ENCODE measurements at places on chromosomes 12 and 14.

GRCh38 chr14:104689881-104690711, 678 bp downstream of the INF2 start:
- no peak for DNase-seq

- no peak for DNase-seq
Observed at GRCh38 chr12:72270246-72270645, 1.9 kb upstream of the TRHDE start.

- no peak for DNase-seq
Observed at GRCh38 chr12:121224591-121224990, 14.7 kb downstream of the P2RX4 start.

DNA sequence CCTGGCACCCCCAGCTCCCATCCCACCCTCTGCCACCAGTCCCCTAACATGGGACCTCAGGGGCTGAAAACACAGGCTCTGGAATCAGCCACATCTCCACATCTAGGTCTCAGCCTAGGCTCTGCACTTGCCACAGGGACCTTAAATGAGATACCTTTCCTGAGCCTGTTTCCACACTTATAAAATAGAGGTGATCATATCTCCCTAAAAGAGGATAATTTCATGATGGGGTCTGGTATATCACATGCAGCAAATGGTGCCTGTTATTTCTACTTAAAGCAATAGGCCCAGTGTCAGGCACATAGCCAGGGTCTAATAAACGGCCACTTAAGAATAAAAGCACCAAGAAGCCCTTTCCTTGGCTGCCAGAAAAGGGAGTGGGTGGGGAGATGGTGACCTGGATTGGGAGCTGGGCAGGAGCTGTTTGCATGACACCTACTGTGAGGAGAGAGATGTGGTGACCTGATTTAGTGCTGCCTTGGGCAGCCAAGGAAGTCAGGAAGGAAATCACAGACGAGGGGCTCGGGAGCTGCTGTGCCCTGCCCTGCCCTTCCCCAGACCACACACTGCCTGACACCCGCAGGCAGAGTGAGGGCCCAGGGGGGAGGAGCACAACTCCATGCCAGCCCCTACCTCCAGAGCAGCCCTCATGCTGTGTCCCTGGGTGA, 71.2 kb downstream of the IRF2BPL start:
- no peak for DNase-seq

GRCh38 chr12:24719293-24719721, 229.6 kb downstream of the BCAT1 start:
- no peak for DNase-seq

DNA sequence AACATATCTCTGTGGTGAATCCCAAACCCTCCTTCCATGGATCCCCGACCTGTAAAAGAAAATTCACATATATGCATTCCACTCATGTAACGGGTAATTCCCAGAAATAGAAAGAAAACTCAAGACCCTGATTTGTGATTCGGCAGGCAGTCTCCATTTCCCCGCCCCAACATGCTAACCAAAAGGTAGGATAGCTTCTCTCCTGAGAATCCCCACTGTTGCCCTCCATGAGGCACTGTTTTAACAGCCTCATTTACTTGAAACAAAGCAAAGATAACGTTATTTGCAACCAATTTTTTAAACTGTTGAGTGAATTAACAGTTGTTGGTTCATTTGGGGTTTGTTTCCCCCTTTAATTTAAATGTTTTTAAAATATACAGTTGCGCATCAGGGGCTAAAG, 774 bp upstream of the SLC2A13 start:
- no peak for DNase-seq

DNA sequence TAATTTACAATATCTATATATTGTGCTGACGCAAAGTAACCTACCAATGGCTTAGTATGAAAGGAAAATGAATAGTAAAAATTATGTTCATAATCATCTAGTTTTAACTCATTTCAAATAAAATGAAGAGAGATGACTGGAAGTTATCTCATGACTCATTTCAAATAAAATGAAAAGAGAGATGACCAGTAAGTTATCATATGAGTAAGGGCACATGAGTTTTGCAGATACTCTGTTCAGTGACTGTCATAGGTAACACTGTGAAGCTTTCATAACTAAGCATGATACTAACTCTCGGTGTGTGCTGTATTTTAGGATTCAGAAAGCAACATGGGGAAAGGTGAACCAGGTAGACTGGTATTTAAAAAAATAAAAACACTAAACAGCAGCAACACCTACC, 364.5 kb upstream of the DIO2 start:
- no peak for DNase-seq

DNA sequence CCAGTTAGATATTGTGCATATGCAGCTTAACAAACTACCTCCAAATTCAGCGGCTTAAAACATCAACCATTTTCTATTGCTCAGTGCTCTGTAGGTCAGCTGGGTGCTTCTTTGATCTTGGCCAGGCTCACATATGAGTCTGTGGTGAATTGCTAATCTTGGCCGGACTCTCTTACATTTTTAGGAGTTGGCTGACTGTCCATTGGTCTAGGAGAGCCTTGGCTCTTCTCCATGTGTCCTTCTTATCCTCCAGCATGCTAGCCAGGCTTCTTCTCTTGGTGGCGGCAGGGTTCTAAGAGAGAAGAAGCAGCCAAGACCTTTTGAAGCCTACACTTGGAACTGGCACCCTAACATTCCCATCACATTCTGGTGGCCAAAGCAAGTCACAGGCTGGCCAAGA, 174.3 kb upstream of the PWP1 start:
- DNase-seq: no peak

- DNase-seq: no peak
Observed at GRCh38 chr12:126519833-126520232, 1454.6 kb downstream of the AACS start.

- DNase-seq: no peak
Observed at GRCh38 chr14:74324931-74325361, 22.2 kb upstream of the ABCD4 start.

DNA sequence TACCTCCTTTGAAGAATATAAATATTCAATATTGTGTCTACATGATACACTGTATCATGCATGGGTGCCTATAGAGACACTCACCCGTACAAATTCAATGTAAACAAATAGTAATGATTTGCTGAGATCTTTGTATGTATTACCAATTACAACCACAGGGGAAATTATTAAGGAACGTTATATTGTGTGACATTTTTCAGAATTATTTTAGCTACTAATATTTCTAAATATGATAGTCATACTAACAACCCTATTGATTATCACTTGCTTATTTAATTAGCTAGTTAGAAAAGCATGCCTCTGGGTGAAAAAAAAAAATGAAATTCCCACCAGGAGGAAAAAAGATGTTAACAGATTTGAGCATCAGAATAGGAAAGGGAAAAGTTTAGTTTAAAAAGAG, 2.1 kb downstream of the SOX5 start:
- no peak for DNase-seq

- DNase-seq: no peak
Observed at GRCh38 chr14:37597538-37597913, 2.1 kb downstream of the TTC6 start.

DNA sequence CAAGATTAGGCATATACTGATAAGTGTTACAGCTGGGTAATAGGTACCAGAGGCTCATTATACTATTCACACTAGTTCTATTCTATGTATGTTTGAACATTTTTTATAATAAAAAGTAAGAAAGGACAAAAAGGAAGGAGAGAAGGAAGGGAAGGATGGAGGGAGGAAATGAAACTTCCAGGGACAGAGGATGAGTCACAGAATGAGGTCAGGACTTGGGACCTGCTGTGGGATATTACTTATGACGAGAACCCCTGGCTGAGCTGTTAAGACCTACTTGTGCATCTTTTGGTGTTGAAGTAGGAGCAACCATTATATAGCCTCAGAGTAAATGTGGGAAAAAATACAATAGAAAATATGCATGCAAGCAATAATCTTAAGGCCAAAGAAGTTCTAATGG, 16.7 kb upstream of the TMEM260 start:
- no peak for DNase-seq

DNA sequence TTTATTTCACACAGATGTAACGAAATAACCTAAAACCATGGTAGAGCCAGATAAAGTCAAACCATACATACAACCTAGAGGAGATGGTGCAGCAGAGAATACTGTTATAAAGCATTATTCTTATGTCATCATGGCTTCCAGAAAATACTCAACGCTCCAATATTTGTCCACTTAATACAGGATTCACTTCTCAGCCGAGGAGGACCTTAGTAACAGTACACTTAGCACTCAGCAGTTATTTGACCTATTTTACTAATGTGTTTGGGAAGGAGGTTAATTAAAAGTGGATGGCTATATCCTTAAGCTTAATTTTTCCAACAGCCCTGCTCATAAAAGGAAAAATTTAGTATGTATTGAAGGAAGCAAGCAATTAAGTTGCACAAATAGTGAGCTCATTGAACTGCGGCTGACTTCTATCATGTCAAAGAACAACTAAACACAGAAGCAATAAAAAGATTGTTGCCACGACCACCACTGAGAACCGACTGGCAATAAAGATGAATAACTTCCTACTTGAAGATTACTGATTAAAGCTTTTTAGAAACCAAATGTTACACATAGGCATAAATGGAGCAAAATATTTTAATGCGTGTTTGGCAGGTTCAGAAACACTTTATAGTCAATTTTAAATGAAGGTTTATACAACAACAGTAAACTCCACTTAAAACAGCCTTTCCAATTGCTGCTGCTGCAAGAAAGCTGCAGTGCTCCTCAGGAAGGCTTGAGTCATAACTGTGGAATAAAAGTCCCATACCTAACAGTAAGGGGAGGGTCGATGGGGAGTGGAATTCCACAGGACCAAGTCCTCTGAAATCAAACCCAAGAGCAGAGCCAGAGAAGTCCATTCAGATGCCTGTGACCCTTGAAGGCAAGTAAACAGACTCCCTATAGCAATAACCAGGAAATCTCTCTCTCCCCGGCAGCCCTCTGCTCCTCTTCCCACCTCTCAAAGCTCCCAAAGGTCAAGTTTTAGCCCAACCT, 218.9 kb upstream of the CDKN3 start:
- DNase-seq: no peak

- DNase-seq: no peak
Observed at GRCh38 chr14:23624830-23625404, 11.2 kb upstream of the DHRS2 start.

DNA sequence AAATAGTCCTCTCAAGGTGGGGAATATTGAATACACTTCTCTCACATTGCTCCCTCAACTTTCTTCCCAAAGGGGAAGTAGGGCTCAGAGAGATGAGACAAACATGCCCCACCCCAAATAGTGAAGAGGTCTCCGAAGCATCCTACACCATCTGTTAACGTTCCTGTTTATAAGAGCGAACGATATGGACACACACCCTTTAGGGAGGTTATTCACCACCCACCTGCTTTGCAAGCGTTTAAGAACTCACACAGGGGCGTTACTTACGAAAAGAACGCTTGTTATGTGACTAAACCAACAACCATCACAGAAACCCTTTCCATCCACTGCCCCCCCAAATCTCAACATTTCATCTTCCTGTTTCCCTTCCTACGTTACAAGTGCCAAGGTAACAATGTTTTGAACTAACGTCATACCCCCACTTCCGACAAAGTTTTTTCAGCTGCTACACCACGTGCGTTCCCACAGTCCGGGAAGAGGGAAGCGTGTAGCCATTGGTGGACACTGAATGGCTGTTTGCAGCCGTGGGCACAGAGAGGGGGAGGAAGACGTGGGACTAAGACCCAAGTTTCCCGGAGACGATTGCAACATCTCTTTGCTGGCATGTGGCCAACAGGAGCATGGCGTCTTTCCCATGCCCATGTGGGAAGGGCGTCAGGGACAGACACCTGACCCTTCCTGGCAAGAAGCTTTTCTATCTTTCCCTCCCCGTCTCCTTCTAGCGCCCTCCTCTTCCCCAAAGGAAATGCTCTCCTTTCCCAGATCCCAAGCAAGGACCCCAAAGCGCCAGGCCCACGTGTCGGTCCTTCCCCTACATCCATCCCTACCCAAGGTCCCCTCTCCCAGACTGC, 1.2 kb downstream of the YBX3 start:
- no peak for DNase-seq

DNA sequence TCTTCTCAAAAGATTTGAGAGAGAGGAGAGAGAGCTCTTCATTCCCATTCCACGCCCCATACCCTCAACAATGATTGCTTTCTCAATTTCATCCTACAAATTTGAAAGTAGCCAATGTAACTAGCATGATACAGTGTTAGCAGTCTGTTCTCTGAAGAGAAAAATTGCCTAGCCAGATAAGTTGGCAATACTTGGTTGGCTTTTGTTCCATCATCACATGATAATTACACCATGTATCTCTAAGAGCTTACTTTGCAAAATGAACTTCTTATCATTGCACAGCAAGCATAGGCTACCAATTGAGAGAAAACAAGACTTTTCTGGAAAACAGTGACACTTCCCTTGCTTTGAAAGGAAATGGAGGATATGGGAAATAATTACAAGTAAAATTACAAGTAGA, 68.9 kb downstream of the FSCB start:
- DNase-seq: no peak

GRCh38 chr14:54599966-54600716, 33.2 kb downstream of the SAMD4A start:
- no peak for DNase-seq

- DNase-seq: peak; percentile 28
Observed at GRCh38 chr14:50875359-50876070, 3.7 kb downstream of the ABHD12B start.

GRCh38 chr14:63496837-63497400, 46.3 kb downstream of the PPP2R5E start:
- DNase-seq: no peak

GRCh38 chr14:89138846-89139245, 278.2 kb downstream of the FOXN3 start:
- DNase-seq: no peak
